ENCODE measurements at places on chromosomes 3 and 15.

- DNase-seq = no peak
Measured at GRCh38 chr15:77775837-77776236, 143.1 kb upstream of the LINGO1 start.

DNA sequence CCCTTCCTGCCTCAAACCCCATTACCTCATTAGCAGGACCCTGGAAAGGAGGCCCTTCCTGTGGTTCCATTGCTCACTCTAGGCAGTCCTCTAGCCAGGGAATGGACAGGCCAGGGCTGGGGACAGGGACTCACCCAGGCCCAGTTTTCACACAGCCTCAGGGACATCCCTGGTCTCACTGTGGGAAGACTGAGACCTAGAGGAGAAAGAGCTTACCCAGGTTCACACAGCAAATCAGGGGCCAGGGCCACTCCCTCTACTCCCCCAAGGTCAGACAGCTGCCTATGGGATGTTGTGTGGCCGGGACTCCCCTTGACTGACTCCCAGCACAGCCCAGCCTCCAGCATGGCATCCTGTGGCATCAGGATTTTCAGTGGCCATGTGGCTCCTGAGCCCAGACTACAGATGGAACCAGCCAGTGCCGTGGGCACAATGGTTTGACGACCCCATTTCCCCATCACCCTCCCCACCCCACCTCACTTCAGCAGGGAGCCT, 49.3 kb downstream of the ADAMTS7 start:
- DNase-seq = no peak

GRCh38 chr3:10474275-10474646, 31.1 kb downstream of the ATP2B2 start:
- no peak for DNase-seq

DNA sequence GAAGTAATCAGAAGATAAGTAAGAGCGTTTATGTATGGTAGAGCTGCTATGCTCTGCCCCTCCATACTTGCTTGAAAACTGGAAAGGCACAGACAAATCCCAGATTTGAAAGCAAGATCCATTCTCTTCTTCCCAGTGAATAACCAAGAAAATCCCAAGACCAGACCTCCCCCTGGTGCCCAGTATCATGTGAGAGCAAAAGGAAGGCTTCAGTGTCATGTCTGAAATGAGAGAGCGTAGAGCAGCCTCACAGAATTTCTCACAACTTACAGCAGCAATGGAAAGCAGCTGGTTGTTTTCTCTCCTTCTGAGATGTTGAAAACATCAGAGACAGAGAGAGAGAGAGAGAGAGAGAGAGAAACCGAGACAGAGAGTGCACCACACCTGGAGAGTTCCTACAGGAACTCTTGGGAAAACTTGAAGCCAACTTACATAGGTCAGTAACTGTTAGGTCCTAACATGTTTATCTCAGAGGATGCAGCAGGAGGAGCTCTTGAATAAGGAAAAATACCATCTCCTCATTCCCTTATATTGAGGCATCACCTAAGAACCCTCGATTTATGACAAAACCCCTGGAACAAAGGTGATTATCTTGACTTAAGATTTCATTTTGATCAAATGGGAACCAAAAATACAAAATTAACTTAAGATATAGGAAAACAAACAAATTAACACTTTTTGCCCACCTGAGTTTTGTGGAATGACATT, 273.3 kb downstream of the NSUN3 start:
- DNase-seq = peak; percentile 65

DNA sequence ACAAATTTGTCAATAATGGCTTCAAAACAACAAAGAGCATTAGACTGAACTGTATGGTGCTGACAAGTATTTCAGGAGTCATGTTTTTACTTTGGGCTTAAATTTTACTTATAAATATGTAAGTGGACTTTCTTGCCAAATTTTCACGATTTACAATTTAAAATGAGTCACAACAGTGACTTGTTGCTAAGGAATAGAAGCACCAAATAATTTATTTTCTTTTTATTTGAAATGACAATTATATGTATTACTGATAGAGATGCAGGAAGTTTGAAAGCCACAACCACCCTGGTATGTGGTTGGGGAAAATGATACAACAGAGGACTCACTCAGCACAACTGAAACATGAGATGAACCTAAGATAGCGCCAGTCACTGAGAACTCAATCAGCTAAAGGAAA, 90.3 kb downstream of the FMN1 start:
- no peak for DNase-seq

- no peak for DNase-seq
Measured at GRCh38 chr3:181484026-181484425, 227.7 kb upstream of the SOX2 start.

- DNase-seq = no peak
Measured at GRCh38 chr3:63386568-63386967, 108.5 kb downstream of the SYNPR start.

GRCh38 chr3:169094204-169094603, 569.3 kb downstream of the MECOM start:
- DNase-seq = no peak

DNA sequence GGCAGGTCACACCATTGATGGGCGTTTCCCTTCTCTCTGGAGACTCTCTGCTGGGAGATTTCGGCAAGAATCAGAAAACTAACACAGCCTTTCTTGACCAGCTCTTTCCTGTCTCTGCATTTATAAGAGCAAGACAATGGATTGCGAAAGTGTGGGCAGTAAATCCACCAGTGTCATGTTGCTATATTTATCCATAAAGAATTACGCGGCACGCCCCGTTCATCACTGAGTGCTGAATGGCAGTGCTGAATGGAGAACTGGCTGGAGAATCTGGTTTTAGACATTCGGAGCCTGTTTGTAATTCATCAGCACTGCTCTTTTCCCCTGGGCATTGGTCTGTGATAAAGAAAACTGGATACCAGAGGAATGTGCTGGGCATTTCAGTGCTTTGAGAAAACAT, 2.0 kb upstream of the CEMIP start:
- DNase-seq = peak; percentile 45

DNA sequence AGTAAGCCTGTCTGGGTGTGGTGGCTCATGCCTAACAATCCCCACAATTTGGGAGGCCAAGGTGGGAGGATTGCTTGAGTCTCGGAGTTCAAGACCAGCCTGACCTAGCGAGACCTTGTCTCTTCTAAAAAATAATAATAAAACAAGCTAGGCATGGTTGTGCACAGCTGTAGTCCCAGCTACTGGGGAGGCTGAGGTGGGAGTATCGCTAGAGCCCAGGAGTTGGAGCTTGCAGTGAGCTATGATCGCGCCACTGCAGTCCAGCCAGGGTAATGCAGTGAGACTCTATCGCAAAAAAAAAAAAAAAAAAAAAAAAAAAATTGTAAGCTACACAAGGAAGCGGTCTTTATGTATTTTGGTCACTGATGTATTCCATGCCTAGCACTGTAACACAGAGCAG, 242.4 kb upstream of the WNT5A start:
- DNase-seq = no peak

GRCh38 chr3:101806491-101806890, 27.5 kb downstream of the NXPE3 start:
- no peak for DNase-seq

DNA sequence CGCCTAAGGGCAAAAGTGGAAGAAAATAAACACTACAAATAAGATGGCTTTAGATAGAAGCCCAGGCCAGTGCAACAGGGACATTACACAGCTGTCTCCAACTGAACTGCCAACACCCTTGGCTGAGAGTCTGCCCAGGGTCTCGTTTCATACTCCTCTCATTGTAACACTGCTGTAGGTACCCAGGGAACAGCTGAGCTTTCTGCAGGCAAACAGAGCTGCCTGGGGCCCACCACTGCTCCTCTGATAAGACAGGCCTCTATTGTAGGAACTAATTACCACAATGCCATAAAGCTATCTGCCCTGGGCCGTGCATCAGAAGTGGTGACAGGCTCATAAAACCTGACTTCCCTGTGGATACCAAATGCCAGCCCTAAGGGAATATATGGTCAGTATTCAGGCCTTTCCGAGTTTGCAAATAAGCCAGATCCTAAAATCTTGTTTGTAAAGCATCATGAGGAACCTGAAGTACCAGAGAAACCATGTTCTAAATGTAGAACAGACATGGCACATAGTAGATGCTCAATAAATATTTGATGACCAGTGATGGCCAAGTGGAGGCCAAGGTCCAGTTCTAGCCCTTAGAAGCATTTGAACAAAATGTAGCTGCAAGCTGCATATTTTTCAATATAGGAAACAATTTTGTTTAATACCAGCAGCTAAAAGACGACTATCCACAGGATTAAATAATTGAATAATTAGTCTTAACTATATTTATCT, 84.3 kb upstream of the NEO1 start:
- DNase-seq = no peak

DNA sequence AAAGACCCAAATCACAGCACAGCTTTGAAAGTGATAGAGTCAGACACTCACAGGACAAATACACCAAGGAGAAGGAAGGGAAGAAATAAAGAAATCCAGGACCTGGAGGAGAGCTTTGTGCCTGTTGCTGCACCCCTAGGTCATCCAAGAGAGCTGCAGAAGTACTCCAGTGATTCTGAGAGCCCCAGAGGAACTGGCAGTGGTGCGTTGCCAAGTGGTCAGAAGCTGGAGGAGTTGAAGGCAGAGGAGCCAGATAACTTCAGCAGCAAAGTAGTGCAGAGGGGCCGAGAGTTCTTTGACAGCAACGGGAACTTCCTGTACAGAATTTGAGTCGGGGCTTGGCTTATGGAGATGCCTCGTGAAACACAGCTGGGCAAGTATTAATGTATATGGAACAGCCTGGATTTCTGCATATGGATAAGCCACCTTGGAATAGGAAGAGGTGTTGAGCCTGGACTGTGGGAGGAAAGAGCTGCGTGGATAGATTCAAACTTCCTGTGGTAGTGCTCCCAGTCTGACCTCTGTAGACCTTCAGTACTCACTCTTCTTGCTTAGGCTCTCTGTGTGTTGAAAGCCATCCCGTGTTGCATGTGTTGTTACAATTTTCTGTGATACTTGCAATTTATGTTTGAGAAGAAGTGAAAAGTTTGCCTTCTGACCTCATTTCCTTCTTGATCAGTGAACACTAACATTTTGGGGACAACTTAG, 6.1 kb downstream of the NGRN start:
- no peak for DNase-seq

DNA sequence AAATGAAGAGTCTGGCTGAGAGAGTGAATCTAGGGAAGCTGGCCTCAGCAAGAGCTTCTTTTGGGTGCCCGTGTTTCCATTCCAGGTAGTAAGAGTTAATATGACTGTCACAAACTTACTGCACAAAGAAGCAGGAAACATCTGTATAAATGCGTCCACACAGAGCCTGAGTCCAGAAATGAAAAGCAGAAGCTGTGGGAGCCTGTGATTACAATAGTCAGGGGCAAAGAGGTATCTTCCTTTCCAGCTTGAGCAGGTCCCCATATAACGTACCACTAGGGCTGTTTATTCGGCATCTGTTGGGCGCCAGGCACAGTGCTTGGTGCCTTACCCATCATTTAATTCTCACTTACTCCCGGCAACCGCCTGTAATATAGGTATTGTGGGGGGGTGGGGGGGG, 40.5 kb upstream of the B3GNT5 start:
- no peak for DNase-seq

- DNase-seq = no peak
Measured at GRCh38 chr15:35738370-35738769, 192.4 kb upstream of the DPH6 start.

DNA sequence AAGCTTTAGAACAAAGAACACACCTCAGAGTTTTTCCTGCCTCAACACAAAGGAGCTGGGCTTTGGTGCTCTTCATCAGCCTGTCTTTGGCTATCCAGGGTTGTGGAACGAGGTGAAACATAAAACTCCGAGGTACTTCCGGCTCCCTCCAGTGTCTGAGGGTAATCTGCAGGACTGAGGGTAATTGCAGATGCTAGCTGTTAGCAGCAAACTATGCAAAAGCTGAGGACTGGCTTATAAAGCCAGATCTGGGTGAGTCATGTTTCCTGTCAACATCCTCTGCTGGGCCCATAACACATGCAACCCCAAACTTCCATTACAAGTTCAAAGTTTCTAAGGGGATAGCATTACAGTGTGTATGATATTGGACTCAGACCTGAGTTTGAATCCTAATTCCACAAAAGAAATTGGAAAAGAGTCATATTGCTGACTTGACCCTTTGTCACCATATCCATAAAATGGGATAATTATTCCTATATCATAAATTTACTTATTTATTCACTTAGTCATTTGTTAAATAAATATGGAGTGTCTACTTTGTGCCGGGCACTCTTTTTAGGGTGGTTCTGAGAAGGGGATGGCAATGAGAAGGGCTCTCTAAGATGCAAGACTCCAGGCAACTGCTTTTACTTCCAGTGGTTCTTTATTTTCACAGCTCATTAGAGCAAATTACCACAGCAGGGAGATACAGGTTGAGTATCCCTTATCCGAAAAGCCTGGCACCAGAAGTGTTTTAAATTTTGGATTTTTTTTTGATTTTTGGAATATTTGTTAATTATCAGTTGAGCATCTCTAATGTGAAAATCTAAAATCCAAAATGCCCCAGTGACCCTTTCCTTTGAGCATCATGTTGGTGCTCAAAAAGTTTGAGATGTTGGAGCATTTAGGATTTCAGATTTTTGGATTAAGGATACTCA, 9.5 kb upstream of the TRIM69 start:
- DNase-seq = peak; percentile 63

GRCh38 chr3:48018841-48019240, 2.6 kb upstream of the MAP4 start:
- no peak for DNase-seq

GRCh38 chr3:144437989-144438388, 466.4 kb downstream of the DIPK2A start:
- no peak for DNase-seq

DNA sequence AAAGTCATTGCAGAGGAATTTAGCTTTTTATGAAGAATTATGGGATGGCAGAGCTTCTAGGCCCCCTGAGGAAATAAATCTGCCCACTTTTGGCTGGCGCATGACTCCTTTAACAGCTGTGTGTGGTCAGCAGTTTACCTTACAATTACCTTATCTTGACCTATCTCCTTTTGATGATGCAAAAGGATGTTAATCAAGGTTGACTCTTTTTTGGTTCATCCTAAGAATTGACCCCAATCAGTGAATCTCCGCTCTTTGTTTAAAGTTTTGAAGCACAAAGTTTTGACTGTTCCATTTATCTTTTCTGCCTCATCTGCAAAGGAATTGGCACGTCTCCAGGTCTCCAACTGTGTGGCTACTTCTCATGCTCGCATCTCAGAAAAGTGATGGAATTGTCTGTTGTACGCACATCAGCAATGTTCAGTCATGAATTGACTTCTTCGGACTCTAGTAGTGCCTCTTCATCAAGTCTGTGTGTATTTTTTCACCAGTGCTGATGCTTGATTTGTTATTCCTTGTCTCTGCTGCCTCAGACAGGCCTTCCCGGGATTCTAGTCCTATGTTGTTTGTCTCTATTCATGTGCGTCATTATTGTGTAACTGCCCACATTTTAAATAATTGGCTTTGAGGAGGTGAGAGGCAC, 196.2 kb upstream of the CFAP20DC start:
- peak; percentile 92 for DNase-seq

- no peak for DNase-seq
Measured at GRCh38 chr3:106115557-106115956, 246.7 kb upstream of the CBLB start.

GRCh38 chr3:64732576-64732975, 44.8 kb upstream of the ADAMTS9 start:
- no peak for DNase-seq

- DNase-seq = no peak
Measured at GRCh38 chr3:183513046-183513706, 42.3 kb downstream of the KLHL6 start.

GRCh38 chr15:68633231-68634121, 54.7 kb downstream of the CORO2B start:
- no peak for DNase-seq

All from COLO829 (cell line).